ENCODE measurements at places on chromosomes 6 and 20.

GRCh38 chr6:92977018-92977417, 442.3 kb downstream of the EPHA7 start:
- DNase-seq, result no peak

DNA sequence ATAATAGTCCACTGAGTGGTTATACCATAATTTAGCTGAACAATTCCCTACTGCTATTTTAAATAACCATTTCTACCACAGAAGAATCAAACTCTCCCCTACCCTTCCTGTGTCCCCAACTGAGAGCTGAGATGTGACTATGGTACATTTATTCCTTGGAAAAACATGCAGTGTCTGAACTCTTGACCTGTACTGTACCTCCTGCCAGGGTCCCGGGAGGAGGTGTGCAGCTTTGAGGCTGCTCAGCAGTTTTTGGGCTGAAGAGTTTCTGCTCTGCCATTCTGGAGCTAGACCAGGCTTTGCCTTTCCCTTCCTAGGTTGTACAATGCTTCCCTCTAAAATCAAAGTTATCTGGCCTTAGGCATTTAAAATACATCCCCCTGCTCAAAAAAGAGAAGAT, 275.1 kb upstream of the SGK1 start:
- no peak for DNase-seq

DNA sequence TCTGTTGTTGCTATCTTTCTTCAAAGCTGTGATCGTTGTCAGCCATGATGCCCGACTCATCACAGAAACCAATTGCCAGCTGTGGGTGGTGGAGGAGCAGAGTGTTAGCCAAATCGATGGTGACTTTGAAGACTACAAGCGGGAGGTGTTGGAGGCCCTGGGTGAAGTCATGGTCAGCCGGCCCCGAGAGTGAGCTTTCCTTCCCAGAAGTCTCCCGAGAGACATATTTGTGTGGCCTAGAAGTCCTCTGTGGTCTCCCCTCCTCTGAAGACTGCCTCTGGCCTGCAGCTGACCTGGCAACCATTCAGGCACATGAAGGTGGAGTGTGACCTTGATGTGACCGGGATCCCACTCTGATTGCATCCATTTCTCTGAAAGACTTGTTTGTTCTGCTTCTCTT, 19.3 kb downstream of the ABCF1 start:
- DNase-seq, result no peak

DNA sequence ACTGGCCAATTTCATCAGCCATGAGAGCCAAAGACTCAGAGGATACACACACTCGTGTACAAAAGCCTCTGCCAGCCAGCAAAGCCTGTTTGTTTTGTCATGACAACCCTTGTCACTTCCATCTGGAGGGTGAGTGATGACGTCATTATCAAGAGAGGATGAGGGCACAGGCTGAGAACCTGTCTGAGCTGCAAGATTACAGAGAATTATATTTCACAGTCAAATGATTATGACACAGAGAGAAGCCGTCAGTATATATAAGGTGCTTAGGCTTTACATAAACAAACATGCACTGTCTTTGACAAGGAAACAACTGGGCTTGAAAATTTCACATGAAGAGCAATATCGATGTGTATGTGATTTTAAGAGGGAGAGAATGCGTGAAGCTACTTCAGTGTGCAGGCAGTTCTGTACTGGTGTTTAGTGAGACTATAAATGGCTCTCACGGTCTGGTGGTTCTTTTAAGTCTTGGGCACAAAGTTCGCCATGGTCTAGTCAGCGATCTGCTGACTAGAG, 36.5 kb upstream of the BCLAF1 start:
- DNase-seq, result no peak

GRCh38 chr20:62136283-62137091, 6.7 kb downstream of the PSMA7 start:
- DNase-seq, result peak; percentile 65

- DNase-seq, result peak; percentile 51
Observed at GRCh38 chr6:27592481-27593199, 119.7 kb upstream of the ZNF184 start.

GRCh38 chr20:11813106-11813890, 104.4 kb upstream of the BTBD3 start:
- DNase-seq, result no peak

DNA sequence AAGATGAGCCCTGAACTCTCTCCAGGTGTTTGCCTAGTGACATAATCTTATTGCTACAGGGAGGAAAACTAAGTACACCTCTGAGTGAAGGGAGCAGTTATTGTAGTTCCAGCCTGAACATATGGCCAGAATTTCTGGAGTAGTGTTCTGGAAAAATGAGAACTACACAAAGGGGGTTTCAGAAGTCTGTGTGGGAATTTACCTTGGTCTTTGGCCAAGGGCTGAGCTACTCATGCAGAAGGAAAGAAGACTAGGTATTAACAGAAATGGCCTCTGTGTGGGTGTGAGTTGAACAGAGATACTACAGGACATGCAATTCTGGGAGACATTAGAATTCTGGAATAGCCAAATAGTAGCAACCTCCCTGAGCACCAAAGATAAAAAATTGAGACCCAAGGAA, 1009.7 kb upstream of the GJE1 start:
- no peak for DNase-seq

- no peak for DNase-seq
Observed at GRCh38 chr20:21136015-21136732, 10.3 kb downstream of the KIZ start.

GRCh38 chr20:33337531-33338165, 54.6 kb downstream of the BPIFB1 start:
- DNase-seq, result no peak

- DNase-seq, result no peak
Observed at GRCh38 chr6:42482174-42482573, 30.4 kb upstream of the TRERF1 start.

DNA sequence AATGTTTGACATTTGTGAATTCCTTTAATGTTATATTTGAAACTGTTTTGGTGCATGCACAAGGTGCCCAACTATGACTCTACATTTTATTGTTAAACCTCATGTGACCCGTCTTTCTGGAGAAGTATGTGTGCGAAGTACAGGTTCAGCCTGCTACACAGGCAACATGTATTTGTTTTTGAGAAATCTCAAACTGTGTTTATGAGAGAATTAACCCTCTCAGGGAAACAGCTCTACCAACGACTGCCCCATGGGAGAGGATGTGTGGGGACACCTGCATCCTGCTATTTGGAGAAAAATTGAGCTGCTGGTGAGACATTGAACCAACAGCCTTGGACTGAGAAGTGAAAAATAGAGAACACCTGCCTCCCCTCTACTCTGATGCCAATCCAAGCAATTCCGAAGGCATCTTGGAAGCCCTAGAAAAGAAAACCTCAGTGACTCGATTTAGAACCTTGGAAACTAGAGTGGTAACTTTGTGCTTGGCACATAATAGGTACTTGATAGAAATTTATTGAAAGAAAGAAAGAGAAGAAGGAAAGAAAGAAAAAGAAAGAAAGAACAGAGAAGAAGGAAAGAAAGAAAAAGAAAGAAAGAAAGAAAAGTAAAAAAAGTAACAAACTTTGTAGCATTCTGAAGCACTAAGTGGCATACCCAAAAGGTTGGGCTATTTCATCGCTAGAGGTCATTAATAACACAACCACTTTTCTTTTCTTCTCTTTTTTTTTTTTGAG, 2.9 kb upstream of the AKAP12 start:
- DNase-seq, result no peak

DNA sequence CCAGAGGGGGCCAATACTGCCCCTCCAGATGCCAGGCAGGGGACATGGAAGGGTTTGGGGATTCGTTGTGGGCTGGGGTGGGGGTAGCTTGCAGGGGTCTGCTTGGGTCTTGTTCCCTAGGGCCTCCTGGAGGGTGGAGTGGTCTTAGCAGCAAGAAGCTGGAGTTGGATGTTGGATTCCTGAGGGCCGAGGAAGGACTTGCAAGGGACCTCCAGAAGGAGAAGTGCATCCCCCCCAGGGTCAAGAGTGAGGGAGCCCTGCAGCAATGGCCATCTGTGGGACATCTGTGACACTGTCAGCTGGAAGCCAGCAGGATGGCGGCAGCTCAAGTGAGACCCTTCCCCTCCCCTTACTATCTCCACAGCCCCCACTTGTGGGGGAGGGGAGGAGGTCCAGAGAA, 25.4 kb upstream of the CCN5 start:
- DNase-seq, result no peak

DNA sequence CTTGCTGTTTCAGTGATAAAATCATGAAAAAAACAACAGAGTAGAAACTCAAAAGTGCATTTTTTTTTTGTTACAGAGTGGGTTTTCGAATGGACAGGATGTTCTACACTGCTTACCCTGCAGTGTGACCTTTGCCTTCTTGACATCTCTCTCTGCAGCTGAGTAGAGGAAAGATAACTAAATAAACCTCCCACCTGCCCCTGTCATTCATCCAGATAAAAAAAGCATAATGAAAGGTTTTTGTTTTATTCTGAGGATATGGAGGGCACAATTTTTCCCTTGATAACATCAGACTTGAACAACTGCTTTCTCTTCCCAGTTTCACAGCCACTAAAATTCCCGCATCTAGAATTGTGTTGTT, 193.6 kb upstream of the FOXQ1 start:
- no peak for DNase-seq

DNA sequence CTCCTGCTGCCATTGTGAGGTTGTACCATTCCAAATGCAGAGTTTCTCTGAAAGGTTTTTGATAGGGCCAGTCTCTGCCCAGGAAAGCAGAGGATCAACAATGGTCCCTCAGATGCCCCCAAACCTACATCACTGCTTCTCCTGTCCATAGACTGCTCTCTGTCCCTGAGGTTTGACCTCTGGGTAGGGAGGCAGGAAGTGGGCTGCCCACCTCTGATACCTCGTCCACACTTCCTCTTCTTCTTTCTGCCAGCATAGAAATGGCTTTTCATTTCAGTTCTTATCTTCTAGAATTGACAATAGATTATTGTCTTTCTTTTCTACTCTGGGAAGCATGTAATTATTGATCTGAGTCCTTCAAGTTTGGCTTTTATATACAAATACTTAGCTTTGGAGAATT, 170.6 kb downstream of the TRMT11 start:
- no peak for DNase-seq

- no peak for DNase-seq
Observed at GRCh38 chr6:106225581-106225980, 100.0 kb downstream of the ATG5 start.

DNA sequence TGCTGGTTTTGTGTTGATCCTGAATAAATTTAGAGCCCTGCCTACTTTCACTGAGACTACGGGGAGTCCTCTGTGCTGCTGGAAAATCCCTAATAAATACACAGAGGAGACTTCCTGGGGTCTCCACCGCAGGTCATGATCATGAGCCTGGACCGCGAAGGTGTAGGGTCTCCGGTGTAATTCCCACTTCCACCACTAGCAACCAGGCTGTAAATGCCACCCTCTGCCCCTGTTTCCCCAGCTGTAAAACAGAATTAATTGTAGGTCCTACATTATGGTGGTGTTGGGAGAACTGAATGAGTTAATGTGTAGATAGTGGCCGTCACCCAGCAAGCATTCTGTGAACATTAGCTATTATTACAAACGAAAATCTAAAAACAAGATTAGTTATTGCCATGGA, 191.6 kb upstream of the THBS2 start:
- DNase-seq, result no peak

GRCh38 chr6:12490904-12491571, 200.9 kb downstream of the EDN1 start:
- DNase-seq, result no peak

- no peak for DNase-seq
Observed at GRCh38 chr20:56163806-56164205, 84.7 kb upstream of the MC3R start.

DNA sequence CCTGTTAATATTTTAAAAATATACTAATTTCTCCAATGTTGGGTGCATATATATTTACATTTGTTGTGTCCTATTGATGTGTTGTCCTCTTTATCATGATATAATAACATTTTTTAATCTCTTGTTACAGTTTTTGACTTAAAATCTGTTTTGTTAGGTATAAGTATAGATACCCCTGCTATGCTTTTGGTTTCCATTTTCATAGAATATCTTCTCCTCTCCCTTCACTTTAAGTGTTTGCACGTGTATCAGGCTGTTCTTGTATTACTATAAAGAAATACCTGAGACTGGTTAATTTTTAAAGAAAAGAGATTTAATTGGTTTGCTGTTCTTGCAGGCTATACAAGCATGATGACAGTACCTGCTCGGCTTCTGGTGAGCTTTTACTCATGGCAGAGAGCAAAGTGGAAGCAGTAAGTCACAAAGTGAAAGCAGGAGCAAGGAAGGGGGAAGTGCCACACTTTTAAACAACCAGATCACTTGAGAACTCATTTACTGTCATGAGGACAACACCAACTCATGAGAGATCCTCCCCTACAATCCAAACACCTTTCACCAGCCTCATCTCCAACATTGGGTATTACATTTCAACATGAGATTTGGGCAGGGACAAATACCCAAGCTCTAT, 340.5 kb upstream of the SYNCRIP start:
- no peak for DNase-seq

- no peak for DNase-seq
Observed at GRCh38 chr6:163457637-163458561, 43.4 kb downstream of the QKI start.

- DNase-seq, result no peak
Observed at GRCh38 chr6:97066056-97066455, 141.5 kb downstream of the KLHL32 start.

DNA sequence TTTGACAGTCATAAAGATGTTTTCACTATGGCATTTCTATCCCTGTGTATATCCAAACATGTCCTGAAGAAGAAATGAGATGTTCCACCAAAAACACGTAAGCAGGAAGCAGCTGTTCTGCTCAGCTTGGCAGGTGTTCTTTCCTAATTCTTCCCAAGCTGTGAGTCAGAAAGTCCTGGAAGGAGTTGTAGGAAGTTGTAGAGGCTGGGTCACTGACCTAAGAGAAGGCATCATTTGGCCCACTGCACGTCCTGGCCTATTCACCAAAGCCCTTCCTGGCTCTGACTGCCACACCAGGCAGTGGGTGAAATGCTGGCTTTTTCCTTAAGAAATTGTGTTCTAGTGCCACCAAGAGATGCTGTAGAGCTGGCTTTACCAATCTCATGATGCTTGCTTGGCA, 40.3 kb downstream of the STX11 start:
- no peak for DNase-seq

- no peak for DNase-seq
Observed at GRCh38 chr6:31752739-31753319, 9.6 kb upstream of the SAPCD1 start.

DNA sequence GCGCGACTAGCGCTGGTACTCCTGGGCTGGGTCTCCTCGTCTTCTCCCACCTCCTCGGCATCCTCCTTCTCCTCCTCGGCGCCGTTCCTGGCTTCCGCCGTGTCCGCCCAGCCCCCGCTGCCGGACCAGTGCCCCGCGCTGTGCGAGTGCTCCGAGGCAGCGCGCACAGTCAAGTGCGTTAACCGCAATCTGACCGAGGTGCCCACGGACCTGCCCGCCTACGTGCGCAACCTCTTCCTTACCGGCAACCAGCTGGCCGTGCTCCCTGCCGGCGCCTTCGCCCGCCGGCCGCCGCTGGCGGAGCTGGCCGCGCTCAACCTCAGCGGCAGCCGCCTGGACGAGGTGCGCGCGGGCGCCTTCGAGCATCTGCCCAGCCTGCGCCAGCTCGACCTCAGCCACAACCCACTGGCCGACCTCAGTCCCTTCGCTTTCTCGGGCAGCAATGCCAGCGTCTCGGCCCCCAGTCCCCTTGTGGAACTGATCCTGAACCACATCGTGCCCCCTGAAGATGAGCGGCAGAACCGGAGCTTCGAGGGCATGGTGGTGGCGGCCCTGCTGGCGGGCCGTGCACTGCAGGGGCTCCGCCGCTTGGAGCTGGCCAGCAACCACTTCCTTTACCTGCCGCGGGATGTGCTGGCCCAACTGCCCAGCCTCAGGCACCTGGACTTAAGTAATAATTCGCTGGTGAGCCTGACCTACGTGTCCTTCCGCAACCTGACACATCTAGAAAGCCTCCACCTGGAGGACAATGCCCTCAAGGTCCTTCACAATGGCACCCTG, 1.6 kb downstream of the TPBG start:
- peak; percentile 9 for DNase-seq
